ENCODE measurements at places on chromosomes 3 and 15.

- no peak for DNase-seq
These were observed 12.5 kb downstream of the PATL2 start for GRCh38 chr15:44698641-44699040.

- no peak for DNase-seq
These were observed 12.2 kb downstream of the TARS3 start for GRCh38 chr15:101712078-101712477.

- no peak for DNase-seq
These were observed 123.7 kb upstream of the SPRED1 start for GRCh38 chr15:38128921-38129320.

DNA sequence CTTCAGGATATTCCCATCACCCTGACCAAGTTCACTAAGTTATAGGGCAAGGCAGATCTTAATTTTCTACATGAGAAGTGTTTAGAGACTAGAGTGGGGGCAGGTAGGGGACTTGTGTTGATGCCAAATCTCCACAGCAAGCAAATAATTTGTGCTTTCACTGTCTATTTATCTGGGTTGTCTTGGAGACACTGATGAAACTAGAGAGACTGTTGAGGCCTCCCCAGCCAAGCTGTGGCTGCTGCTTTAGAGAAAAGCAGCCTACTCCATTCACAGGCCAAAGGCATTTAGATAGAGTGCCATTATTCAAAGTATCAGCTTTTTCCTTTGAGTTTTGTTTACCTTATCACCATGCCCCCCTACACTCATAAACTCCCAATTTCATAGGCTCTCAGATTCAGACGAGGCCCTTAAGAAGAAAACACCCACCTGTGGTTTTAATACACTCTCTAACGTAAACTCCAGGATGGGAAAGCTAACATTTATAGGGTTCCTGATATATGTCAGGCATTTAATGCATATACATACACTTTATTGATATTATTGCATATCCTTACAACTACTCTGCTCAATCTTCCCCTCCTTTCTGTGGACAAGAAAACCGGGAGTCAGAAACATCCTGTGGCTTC, 130.4 kb upstream of the FOXB1 start:
- no peak for DNase-seq

- DNase-seq, result no peak
These were observed 473 bp downstream of the LSM3 start for GRCh38 chr3:14179114-14179465.

DNA sequence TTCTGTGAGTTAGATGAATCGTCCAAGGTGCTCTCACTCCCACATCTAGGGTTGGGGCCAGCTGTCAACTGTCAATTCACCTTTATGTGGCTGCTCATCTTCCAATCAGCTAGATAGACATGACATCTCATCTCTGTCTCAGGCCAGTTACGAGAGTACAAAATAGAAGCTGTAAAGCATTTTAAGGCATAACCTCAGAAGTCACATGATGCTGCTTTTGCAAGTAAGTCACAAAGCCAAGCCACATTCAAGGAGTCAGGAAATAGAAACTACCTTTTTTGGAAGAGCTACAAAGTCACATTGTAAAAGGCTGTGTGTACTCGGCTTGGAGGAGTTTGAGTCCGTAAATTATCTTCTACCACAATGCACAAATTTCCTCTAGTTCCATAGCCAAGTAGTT, 5.1 kb upstream of the CCR1 start:
- DNase-seq, result no peak

All from GM13976 (cell line).